Activated naive CD4-positive, alpha-beta T cell treated with anti-CD3 and anti-CD28 coated beads, Interleukin-2, amount 50 U/mL, for 72 hours (primary cell): ENCODE measurements at places on chromosomes 3 and 15. TPM values are rescaled to one million over a fixed set of nuclear protein-coding genes. Genes with fewer than 3 reads are reported as not detected.

DNA sequence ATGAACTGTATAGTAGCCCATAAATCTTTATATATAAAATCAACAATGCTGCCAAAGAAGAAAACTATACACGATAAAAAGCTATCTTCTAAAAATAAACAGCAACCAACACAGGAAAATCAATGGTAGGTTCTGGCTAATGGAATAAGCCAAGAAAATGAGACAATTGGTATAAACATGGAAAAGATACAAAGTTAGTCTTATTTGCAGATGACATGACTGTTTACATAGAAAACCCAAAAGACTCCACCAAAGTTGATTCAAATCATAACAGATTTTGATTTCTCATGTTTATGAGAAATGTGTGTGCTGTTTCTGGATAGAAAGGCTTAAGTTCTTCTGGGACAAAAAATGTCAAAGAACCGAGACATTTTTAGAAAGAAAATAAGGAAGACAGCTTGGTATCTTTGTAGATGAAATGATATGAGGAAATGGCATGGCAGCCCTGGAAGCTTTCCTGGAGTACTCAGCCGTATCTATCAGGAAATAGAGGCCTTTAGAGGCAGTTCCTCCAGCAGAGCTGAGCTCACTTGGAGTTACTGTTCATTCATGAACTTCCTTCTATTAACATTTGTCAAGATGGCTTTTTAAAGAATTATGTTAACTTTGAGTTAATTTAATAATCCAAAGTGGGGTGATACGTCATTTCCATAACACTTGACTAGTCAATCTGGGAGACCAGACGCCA, 36.7 kb upstream of the VILL start:
- DNase-seq: no peak

WDR49 gene
- 0.18 TPM for total RNA-seq

HGD gene
- 0.87 TPM for total RNA-seq

DNA sequence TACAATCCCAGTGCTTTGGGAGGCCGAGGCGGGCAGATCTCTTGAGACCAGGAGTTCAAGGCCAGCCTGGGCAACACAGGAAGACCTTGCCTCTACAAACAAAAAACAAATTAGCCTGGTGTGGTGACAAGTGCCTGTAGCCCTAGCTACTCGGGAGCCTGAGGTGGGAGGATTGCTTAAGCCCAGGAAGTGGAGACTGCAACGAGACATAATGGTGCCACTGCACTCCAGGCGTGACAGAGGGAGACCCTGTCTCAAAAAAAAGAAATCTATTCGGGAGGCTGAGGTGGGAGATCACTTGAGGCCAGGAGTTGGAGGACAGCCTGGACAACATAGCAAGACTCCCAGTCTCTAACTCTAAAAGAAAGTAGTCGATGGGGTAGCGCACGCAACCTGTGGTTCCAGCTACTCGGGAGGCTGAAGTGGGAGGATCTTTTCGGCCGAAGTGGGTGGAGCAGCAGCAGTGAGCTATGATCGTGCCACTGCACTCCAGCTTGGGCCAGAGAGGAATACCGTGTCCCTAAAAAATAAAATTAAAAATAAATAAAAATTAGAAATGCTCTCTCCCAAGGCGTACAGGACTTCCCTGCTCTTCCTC, 775 bp downstream of the C3orf33 start:
- no peak for DNase-seq

DNA sequence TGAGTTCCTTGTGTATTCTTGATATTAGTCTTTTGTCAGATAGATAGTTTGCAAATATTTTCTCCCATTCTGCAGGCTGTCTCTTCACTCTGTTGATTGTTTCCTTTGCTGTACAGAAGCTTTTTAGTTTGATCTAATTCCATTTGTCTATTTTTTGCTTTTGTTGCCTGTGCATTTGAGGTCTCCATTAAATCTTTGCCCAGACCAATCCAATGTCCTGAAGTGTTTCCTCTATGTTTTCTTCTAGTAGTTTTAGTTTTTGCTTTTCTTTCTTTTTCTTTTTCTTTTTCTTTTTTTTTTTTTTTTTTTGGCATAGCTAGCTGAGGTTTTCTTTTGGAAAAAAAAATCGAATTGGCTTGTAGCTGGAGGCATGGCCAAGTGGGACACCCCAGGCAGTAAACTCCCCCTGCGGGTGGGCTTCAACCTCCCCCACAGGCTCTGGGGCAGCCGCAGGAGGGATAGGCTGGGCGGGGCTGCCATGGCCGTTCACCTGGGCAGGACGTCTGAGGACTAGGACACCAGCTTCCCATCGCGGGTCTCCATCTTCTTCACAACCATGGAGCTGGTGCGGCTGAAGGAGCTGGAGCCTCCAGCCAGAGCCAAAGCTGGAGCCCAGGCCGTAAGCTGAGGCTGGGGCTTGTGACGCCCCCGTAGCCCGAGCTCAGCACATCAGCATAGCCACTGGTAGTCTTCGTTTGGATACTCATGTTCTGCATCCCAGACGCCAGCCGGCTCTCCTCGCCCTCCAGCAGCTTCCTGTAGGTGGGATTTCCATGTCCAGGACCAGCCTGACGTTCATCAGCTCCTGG, 16.2 kb upstream of the PSTPIP1 start:
- no peak for DNase-seq

GRCh38 chr3:60094392-60094947, 1044.6 kb upstream of the CFAP20DC start:
- DNase-seq: no peak

GRCh38 chr15:36837246-36837645, 257.8 kb downstream of the CDIN1 start:
- DNase-seq: no peak

- DNase-seq: no peak
Measured at GRCh38 chr15:47754312-47754711, 37.0 kb downstream of the SEMA6D start.

SPINT1 gene
- total RNA-seq: 6.9 TPM

DNA sequence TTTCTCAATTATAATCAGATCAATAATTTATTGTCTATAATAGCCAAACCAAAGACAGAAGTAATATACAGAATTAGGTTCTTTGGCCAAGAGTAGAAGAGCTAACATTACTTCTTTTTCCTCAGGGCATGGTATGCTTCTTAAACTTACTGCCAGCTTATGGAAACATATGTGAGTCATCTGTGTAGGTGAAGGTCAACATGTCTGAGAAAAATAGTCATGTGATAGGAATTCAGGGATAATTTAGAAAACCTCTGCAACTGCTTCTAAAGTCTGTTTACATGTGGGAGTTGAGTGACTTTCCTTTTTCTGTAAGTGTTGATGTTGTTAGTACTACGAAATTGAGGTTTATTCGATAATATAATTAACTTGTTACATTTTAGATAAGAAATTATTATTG, 19.2 kb upstream of the MAP6D1 start:
- DNase-seq: no peak

- no peak for DNase-seq
Measured at GRCh38 chr3:127066635-127067034, 83.7 kb downstream of the PLXNA1 start.

- no peak for DNase-seq
Measured at GRCh38 chr15:93037820-93038705, 50.9 kb downstream of the RGMA start.

DNA sequence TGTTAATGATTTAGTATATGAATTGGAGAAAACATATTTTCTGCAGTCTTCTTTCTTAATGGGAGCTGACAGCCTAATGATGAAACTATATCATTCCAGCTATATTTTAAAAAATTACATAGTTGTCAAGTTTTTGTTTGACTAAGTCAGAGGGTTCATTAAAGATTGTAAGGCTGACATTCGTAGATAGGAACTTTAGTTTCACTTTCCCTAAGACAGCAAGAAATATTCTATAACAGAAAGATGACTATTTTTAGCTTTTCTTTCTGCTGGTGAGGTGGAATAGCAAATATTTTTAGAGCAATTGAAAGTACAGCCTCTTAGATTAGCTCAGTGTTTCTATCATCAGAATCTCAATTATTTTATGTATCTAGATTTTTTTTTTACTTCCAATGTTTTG, 60.2 kb downstream of the PIAS1 start:
- no peak for DNase-seq

IL5RA gene
- not detected for total RNA-seq

- no peak for DNase-seq
Measured at GRCh38 chr3:59775106-59775505, 725.3 kb upstream of the CFAP20DC start.

GRCh38 chr3:183500319-183500718, 55.2 kb downstream of the KLHL6 start:
- no peak for DNase-seq

GRCh38 chr15:99998661-99999101, 265.4 kb upstream of the LYSMD4 start:
- DNase-seq: peak; percentile 41

GRCh38 chr15:75042730-75043508, 19.5 kb downstream of the PPCDC start:
- peak; percentile 91 for DNase-seq

- no peak for DNase-seq
Measured at GRCh38 chr3:74304424-74304823, 310.0 kb downstream of the CNTN3 start.

DNA sequence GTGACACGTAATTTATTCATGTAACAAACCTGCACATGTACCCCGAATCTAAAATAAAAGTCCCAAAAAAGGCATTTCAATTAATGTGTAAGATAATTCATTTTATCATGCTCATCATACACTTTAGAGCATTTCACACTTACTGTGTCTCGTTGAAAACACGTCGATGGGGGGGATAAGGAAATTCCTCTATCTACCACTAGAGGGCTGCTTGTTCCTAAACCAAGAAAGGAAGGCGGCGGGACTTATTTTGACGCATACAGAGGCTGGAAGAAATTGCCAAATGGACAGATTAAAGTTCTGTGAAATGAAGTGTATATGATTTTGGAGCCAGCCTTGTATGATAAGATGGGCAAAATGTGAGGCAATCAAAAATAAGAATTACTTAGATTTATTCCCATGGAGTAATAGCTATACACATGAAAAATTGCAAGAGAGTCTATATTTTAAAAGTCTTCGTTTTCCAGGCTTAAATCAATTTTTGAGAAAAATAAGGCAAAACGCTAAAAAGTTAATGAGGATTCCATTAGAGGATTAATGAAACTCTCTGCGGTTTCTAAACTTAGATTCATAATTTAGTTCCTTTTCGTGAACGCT, 346.8 kb downstream of the CNTN3 start:
- DNase-seq: no peak

- no peak for DNase-seq
Measured at GRCh38 chr3:99250821-99251355, 349.4 kb upstream of the DCBLD2 start.

- DNase-seq: no peak
Measured at GRCh38 chr15:26109203-26109602, 246.1 kb upstream of the ATP10A start.

SIDT1 gene
- total RNA-seq: 12.1 TPM

GRCh38 chr15:85026304-85027032, 44.8 kb downstream of the PDE8A start:
- DNase-seq: no peak
